ENCODE measurements at places on chromosomes 5 and 9. TPM values are rescaled to one million over a fixed set of nuclear protein-coding genes. Genes with fewer than 3 reads are reported as not detected.

NR5A1 gene
- polyA plus RNA-seq = 0.09 TPM

CCNB1 gene
- polyA plus RNA-seq = 47.2 TPM

C5orf52 gene
- polyA plus RNA-seq = not detected

PTGS1 gene
- 3.0 TPM for polyA plus RNA-seq

PRRX2 gene
- 0.52 TPM for polyA plus RNA-seq

DOK3 gene
- 12.2 TPM for polyA plus RNA-seq

SERF1A gene
- 18.3 TPM for polyA plus RNA-seq

SLIT3 gene
- polyA plus RNA-seq = 20.6 TPM

CCDC192 gene
- 1.6 TPM for polyA plus RNA-seq

PCDHGA6 gene
- 19.2 TPM for polyA plus RNA-seq

Data from spinal cord (tissue), 10 donors.